ENCODE measurements at places on chromosomes 2 and 18.

DNA sequence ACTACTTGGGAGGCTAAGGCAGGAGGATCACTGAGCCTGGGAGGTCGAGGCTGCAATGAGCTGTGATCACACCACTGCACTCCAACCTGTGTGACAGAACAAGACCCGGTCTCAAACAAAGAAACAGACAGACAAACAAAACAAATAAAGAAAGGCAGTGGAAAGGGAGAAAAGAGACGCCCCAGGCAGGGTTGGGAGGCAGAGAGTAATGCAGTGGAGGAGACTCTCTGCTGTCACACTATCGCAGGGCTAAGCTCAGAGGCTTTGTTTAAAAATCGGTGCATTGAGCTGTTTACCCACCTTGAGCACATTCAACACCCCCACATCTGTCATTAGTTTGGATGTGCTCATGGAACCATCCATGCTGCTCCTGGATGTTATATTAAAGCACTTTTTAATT is 84.2 kb upstream of the RMP24 start:
- no peak for DNase-seq

- DNase-seq: no peak
Observed at GRCh38 chr2:16933355-16933754, 267.7 kb upstream of the CYRIA start.

- no peak for DNase-seq
Observed at GRCh38 chr2:202609381-202610145, 25.2 kb upstream of the FAM117B start.

DNA sequence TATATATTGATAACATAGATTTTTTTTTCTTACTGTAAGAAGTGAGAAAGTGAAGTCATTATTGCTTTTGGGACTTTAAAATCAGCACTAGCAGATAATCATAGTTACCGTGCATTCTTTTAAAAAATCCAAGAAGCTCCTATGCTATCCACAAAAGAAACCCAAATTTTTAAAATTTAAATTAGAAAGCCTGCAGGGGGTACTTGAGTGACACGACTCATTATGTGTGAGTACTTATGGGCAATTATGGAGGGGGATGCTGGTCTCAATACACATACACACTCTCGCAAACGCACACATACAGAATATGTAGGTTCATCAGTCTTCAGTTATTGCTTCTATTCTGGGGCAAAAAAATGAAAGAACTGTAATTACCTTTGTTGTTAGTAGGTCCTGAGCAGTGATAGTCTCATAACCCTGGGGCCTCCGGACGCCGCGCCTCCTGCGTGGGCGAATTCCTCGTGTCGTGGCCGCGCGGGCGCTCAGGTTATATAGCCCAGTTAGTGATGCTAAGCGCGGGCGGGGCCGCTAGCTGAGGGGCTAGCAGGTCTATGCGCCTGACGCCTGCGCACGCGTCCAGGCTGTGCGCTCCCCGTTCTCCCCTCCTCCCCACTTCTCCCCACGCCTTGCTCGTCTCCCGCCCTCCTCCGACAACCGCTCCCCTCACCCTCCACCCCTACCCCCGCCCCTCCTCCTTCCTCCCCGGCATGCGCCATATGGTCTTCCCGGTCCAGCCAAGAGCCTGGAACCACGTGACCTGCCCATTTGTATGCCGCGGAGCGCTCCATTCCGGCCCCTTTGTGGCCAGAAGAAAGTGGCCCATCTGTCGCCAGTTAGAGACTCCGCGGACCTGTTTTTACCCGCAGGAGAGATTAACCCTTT is at the start of gene NEUROD1:
Gene NEUROD1 (minus strand): TSS at position 463 of the 882 bp plus-strand sequence. CDS start 1,657 bp downstream, outside the sequence.
- no peak for DNase-seq

- no peak for DNase-seq
Observed at GRCh38 chr2:144452989-144453336, 67.0 kb downstream of the ZEB2 start.

GRCh38 chr2:217832115-217832514 is 170.7 kb downstream of the TNS1 start:
- no peak for DNase-seq

- DNase-seq: no peak
Observed at GRCh38 chr2:240898108-240898730, 2.3 kb upstream of the MAB21L4 start.
